Fibroblast of villous mesenchyme (primary cell): ENCODE measurements at places on chromosomes 6 and 20. TPM values are rescaled to one million over a fixed set of nuclear protein-coding genes. Genes with fewer than 3 reads are reported as not detected.
A peak's percentile ranks its signal among the peaks of the same experiment; 100 is the strongest.

DNA sequence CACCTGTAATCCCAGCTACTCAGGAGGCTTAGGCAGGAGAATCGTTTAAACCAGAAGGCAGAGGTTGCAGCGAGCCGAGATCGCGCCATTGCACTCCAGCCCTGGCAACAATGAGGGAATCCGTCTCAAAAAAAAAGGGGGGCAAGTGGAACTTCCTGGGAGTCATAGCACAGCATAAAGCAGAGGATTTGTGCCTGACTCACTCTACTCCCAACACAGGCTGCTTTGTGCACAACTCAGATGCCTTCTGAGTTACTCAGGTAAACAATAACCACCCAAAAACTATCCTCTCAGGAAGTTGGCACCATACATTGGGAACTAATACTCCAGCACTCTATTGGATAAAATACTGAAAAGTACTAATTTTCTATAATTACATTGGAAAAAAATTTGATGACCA lies 2.5 kb upstream of the TMEM244 start:
- peak; percentile 10 for DNase-seq

DNA sequence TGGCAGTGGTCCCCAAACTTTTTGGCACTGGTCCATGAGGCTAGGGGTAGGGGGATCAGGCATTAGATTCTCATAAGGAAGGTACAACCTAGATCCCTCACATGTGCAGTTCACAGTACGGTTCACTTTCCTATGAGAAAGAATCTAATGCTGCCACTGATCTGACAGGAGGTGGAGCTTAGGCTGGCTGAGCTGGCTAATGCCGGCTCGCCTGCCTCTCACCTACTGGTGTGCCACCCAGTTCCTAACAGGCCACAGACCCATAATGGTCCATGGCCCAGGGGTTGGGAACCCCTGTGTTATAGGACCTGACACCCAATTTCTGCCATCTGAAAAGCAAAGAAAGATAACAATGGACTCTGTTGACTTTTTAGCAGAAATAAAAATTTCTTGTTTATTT lies 199.6 kb downstream of the GMPR start:
- DNase-seq = no peak

DNA sequence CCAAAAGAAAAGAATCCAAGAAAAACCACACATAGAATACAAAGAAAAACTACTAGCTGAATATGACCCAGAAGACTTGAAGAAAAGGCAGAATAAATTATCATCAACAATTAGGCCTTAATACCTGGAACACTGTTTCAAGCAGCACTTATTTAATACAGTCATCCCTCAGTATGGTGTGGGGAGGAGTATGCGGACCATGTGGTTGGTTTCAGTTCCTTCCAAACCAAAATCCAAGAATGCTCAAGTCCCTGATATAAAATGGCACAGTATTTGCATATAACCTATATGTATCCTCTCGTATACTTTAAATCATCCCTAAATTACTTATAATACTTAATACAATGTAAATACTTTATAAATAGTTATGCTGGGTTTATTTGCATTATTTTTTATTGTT lies 16.1 kb downstream of the CDK19 start:
- no peak for DNase-seq

DNA sequence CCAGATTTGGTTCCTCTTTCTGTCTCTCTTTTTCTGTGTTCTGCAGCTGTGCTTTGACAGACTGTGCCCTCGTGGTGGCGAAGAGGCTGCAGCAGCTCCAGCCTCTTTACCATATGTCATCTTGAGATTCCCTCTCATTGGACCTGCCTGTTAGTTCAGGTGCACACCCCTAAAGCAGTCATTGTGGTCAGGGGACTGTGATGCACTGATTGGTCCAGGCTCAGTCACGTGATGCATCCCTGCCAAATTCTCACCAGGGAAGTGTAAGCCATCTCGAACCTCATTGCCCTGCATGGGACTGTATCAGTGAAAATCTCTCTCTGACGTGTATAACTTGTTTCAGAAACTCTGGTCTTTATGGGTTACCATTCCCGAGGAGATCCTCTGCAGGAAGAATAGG lies 160.3 kb downstream of the EYA2 start:
- DNase-seq = no peak

SNAP91 gene
- under 0.01 TPM in 1 of 2 replicates, not detected in the other for total RNA-seq

APOBEC2 gene
- total RNA-seq = not detected in 2 replicates
